ENCODE measurements at places on chromosomes 4 and X.

GRCh38 chrX:52352551-52352950, 16.3 kb upstream of the XAGE2 start:
- no peak for DNase-seq

DNA sequence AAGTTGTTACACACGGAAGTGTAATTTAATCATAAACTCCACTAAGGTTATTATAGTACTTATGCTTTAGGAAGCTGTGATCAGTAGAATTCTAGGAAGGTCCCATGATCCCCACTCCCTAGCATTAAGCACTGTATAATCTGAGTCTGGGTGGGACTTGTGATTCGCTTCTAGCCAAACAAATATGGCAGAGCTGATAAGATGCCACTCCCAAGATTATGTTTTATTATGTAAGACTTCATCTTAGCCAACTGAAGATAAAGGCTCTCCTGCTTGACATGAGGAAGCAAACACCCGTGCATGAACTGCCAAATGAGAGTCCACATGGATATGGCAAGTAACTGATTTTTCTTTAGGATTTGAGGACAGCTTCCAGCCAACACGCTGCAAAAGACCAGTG, 186.4 kb upstream of the NDST3 start:
- no peak for DNase-seq

GRCh38 chr4:68951078-68951805, at the start of gene UGT2A3:
Gene UGT2A3 (minus strand): TSS chr4:68951804. CDS start chr4:68951760, 44 bp downstream.
- DNase-seq: no peak

DNA sequence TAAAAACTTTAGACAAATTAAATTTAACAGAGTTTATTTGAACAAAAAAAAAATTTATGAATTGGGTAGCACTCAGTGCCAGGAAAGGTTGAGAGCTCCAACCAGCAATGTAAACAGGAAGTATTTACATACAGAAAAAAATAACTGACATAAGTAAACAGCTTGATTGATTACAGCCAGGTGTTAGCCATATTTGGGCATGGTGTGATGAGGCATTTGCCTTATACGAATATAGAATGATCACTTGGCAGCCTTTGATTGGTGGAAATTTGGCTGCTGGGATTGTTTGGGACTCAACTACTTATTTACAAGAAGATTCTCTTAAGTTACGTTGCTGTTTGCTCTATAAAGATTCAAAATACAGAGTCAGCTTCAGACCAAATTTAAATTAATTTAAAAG, 172.0 kb downstream of the ADAM29 start:
- DNase-seq: no peak

GRCh38 chrX:11702420-11702819, 36.7 kb upstream of the ARHGAP6 start:
- DNase-seq: no peak

DNA sequence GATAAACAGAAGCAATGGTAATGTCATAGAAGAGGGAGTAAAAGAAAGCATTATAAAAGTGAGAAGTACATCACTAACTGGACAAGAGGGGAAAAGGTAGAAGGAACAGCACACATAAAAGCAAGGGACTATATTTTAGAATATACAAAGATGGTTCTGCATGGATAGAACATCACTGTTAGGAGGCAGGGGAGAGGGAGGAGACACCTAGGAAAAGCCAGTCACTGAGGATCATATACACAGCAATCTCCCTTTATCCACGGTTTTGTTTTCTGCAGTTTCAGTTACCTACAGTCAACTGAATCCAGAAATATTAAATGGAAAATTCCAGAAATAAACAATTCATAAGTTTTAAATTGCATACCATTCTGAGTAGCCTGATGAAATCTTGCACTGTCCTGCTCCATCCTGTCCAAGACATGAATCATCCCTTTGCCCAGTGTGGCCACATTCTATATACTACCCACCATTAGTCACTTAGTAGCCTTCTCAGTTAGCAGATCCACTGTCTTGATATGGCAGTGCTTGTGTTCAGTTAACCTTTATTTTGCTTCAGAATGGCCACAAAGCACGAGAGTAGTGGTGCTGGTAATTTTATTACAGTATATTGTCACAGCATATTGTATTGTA, 74.2 kb downstream of the PPA2 start:
- no peak for DNase-seq

DNA sequence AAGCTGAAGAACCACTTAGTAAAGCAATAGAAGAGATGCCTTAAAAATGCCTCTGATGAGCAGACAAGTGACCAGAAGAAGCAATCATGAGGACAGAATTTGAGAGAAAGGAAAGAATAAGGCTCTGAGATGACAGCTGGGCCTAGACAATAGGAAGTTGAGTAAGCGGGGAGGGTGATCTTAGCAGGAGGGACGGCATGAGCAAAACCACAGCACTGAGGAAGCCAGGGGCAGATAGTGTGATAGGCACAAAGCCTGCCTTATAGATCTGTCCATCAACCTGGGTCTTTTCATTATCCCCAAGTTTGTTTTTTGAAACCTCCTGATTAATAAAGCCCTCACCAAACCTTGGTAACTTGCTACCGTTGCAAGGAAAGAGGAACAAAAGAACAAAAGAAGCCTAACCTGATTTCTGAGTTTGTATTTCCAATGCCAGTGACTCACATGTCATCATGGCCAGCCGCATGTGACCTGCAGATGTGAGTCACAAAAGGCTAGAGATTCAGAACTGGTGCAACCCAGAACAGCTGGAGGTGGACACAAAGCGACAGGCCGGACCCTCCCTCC, 55.7 kb upstream of the PPARGC1A start:
- no peak for DNase-seq

- DNase-seq: no peak
Measured at GRCh38 chr4:10606483-10607155, 77.9 kb downstream of the CLNK start.

GRCh38 chr4:9997886-9998285, 23.4 kb downstream of the SLC2A9 start:
- no peak for DNase-seq

DNA sequence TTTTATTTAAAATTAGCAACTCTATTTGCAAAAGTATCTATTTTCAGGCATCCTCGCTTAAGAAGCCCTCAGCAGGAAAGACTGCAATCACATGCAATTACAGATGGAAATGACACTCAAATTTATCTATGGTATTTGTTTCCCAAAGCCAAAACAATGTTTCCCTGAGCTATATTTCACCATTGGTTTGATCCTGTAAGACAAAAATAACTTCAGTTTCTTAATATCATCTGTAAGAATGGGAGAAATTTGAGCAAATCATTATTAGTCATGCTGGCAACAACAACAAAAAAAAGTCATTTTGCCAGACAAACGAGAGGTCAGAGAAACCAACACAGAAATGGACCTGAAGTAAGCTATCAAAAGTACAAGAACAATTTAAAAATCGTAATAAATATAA, 204.1 kb downstream of the NR3C2 start:
- DNase-seq: no peak

DNA sequence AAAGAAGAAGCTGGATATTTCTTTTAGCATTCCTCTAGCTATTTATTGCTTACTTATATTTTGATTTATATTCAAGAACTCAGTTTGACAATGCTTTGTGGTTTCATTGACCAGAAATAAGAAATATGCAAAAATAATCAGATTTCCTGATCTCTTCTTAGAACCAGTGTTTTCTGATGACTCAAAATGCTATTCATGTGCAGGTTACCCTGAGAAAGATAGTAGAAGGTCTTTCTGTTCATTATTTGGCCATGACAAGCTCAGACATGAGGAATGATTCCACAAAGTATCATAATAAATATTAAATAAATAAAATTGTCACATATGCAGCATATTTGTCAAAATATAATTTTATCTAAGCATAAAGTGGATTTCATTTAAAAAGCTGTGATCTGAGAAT, 24.1 kb downstream of the ADH7 start:
- no peak for DNase-seq

All from upper lobe of right lung (tissue), 1 donor.